ENCODE measurements at places on chromosomes 7 and 10.

DNA sequence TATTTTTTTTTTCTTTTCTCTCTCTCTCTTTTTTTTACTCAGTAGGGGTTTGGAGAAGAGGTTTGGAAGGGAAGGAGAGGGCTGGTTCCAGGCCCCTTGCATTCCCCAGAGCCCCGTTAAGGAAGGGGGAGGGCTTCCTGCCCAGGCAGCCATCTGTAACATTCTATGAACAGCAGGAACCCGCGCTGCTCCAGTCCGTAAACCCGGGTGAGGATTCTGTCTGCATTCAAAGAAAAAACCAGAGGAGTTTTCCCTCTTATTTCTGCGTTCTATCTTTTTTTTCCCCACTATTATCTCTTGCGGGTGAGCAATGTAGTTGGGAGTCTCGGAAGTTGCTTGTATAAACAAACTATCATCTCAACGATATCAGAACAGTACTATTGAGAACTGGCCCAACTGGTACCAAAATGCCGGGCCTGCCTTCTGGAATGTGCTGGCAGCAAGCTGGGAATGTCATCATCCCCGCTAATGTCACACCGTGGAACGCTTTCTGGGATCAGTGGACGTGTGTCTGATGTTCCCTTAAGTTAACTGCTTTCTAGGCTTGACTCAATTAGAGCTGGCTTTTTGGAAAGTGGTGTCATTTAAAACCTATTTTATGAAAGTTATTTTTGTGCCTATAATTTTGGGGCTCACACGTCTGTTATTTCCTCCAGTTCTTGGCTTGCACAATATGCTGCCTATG is 153.1 kb upstream of the MEOX2 start:
- peak; percentile 26 for DNase-seq

DNA sequence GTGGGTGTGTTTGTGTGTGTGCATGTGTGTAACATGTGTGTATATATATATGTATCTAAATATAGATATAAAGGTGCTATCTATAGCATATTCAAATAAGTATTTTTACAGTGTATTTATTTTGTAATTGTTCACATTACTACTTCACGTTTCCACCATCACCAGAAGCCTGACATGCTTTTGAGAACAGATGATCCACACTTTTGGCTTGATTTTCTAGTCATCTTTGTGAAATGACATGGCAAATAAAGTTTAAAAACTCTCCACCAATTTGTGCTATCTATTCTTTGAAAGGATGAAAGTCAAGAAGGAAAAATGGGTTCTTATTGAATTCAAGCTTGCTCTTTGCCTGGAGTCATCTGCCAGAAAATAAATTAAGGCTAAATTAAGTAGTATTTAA is 294.0 kb upstream of the AKR1E2 start:
- no peak for DNase-seq

DNA sequence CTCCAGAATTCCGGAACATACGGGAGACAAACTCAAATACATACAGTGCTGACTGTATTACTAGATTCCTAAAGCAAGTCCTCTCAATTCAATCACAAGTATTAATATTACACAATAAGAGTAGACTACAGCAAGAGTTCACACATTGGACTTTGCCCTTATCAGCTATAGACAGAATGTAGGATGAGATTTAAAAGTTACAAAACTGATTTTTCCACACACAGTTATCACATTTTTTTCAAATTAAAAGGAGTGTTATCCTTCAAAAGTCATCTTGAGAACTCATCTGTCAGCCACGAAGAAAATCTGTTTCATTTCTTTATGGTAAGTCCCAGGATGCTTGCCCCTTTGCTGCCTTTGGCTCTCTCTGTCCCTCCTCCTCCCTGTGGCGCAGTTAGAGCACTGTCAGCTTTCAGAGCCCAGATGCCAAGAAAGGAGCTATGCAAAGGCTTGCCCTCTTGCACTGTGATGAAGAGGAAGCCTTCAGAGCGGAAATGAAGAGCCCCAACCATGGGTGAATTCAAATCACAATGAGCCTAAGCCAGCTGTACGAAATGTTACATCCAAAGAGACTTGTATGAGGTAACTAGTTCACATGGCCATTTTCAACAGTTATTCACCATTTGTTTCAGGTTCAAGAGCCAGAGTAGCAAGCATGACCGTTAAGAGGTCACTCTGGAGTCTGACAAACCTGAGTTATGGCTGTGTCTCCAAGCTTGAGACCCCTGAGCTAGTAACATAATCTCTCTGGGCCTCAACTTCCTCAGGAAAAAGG is 10.7 kb downstream of the NCOA4 start:
- DNase-seq, result no peak

- DNase-seq, result peak; percentile 61
These were observed 97.2 kb upstream of the DKK1 start for GRCh38 chr10:52216852-52217251.

GRCh38 chr10:137031-137430 is 1.8 kb downstream of the ZMYND11 start:
- DNase-seq, result peak; percentile 40

GRCh38 chr10:31707093-31708039 is 221.3 kb downstream of the ARHGAP12 start:
- peak; percentile 63 for DNase-seq

GRCh38 chr7:100147278-100147677 is 1.4 kb upstream of the LAMTOR4 start:
- no peak for DNase-seq

- DNase-seq, result no peak
These were observed 40.0 kb downstream of the FIGNL1 start for GRCh38 chr7:50409856-50410745.

DNA sequence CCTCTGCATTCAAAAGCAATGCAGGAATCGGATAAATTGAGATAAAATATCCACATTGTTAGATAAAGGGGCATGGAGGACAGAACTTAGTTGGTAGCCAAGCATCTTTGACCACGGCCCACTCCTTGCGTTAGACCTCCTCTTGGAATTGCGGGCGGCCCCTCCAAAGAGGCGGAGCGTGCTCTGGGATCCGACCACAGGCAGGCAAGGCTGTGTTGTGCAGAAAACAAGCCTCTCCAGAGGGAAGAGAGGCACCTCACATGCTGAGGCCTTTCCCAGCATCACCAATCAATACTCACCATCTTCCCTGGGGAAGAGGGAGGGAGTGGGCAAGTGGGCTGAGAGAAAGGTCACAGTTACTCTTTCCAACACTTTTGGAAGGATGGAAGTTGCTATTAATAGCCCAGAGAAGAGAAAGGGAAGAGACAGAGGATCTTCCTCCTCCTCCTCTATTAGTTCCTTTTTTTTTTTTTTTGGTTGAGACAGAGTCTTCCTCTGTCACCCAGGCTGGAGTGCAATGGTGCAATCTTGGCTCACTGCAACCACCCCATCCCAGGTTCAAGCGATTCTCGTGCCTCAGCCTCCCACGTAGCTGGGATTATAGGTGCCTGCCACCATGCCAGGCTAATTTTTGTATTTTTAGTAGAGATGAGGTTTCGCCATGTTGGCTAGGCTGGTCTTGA is 49.7 kb upstream of the NRF1 start:
- no peak for DNase-seq

DNA sequence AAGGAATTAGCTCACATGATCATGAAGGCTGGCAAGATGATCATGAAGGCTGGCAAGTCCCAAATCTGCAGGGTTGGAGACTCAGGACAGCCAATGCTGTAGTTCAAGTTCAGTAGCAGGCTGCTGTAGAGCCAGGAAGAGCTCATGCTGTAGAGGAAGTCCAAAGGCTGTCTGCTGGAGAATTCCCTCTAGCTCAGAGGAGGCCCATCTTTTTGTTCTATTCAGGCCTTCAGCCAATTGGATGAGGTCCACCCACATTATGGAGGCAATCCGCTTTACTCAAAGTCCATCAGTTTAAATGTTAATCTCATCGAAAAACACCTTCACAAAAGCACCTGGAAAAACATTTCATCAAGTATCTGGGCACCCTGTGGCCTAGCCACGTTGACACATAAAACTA is 24.8 kb upstream of the FAM171A1 start:
- peak; percentile 9 for DNase-seq

DNA sequence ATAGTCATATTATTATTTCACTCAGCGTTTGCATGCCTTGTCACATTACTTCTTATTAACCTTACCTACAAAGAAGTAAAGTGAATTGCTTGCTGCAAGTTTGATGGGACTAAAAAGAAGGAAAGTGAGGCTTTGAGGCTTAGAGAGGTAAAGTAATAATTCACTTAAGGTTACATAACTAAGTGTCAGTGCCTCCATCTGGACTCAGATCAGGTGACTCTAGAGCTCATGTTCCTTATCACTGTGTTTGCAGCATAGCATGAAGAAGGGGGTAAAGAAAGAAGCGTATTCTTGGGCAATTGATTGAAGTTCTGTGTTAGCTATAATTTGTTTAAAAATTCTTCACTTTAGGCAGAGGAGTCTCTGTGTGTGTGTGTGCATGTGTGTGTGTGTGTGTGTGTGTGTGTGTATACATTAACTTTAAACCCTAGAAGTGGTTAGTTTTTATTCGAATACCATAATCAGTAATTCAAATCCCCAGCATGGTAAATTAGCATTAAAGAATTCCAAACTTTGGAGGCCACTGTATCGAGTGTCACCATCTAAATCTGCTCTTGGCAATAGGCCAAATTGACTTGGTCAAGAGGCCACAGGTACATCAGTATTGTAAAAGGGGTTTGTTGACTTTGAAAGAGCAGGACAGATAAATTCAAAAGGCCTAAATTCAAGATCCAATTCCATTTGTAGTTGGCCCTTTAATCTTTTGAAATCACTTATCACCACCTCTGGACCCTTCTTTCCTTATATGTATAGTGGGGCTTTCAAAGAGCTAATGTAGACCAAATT is 2.2 kb upstream of the PON3 start:
- DNase-seq, result peak; percentile 61

- DNase-seq, result no peak
These were observed 495.1 kb upstream of the POT1 start for GRCh38 chr7:125424721-125425120.

DNA sequence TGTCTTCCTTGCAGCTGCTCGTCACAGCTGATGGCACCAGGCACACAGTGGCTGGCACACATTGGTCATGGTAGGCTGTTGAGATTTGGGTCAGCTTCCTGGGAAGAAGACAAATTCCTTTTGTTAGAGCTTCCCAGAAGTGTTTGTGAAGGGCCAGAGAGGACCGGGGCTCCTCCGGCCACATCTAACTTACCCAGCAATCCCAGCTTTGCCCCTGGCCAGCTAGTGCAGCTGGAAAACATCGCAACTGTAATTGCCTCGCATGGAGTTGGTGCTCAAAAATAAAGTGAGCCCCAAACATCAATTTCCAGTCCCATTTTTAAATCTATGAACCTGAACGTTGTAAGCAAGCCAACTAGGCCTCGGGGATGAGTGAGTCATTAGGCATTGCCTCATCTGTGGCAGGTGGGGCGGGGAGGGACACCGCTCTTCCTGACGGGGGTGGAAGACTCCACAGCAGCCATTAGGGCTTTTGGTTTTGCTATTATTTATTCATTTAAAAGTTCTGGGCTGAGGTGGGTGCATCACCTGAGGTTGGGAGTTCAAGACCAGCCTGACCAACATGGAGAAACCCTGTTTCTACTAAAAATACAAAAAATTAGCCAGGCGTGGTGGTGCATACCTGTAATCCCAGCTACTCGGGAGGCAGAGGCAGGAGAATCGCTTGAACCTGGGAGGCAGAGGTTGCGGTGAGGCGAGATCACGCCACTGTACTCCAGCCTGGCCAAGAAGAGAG is 12.4 kb downstream of the CPA5 start:
- DNase-seq, result peak; percentile 91

- no peak for DNase-seq
These were observed 103.9 kb downstream of the CUBN start for GRCh38 chr10:17025444-17026295.

GRCh38 chr7:27689591-27690164 is 27.0 kb upstream of the HIBADH start:
- peak; percentile 67 for DNase-seq

DNA sequence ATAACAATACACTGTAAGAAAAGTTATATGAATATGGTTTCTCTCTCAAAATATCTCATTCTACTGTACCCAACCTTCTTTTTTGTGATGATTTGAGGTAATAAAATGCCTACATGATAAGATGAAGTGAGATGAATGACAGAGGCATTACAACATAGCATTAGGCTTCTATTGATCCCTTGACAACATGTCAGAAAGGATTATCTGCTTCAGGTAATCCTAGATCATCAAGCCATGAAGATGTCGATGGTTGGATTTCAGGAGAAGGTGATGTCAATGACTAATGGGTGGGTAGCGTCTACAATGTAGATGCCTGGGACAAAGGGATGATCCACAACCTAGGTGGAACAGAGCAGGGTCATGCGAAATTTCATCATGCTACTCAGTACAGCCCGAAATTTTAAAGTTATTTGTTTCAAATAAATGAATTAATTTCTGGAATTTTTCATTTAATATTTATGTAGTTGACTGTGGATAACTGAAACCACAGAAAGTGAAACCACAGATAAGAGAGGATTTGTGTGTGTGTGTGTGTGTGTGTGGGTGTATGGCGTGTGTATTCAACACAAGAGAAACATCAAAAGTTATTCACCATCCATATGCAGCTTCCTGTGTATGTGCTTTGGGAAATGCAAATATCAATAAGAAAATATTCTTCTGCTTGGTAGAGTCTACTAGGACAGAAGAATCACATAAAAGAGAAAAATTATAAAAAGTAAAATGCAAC is 77.0 kb downstream of the MAGI2 start:
- no peak for DNase-seq

DNA sequence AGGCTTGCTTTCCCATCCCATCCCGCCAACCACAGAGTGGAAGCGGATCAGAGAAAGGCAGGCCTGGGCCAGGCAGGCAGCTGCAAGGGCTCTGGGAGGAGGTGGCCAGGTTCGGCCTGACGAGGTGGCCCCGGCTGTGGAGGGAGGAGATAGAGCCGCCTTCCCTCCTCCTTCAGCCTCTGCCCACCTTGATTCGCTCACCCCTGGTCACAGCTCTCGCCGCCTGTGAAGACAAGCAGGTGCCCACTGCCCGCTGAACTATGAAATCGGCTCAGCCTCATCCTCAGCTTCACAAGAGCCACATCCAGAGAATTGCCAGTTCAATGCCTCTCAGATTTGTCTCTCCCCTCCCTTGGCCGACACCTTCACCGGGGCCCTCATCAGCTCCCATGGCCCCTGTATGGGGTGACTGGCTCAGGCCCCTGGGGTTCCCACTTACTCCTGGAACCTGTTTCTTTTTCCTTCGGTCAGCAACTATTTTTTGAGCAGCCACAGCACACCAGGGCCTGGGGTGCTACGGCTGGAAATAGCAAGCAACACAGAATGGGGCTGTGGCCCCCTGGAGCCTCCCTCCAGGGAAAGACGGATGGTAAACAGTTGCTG is 80.0 kb upstream of the CHST15 start:
- no peak for DNase-seq

- DNase-seq, result no peak
These were observed 137.3 kb upstream of the RHOBTB1 start for GRCh38 chr10:61081301-61081700.

DNA sequence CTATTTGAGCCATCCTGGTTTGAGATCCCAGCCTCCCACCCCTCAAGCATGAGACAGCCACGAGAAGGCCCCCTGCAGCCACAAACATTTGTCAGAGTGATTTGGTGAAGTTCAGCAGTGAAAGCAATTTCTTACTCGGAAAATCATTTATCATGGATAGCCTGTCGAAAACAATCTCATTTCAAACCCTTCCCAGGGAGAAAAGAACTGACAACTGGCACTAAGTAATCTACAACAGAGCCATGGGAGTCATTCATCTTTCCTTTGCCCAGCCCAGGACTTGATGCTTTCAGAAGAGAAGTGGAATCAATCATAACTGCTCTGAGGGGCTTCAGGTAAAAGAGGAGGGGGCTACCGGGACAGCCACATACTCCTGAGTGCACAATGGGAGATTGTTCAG is 411.2 kb downstream of the KCNMA1 start:
- peak; percentile 55 for DNase-seq

- no peak for DNase-seq
These were observed 119.5 kb downstream of the HIPK2 start for GRCh38 chr7:139658296-139658695.

Measured in NCI-H69 (cell line).